ENCODE measurements at places on chromosomes 7 and 10.

DNA sequence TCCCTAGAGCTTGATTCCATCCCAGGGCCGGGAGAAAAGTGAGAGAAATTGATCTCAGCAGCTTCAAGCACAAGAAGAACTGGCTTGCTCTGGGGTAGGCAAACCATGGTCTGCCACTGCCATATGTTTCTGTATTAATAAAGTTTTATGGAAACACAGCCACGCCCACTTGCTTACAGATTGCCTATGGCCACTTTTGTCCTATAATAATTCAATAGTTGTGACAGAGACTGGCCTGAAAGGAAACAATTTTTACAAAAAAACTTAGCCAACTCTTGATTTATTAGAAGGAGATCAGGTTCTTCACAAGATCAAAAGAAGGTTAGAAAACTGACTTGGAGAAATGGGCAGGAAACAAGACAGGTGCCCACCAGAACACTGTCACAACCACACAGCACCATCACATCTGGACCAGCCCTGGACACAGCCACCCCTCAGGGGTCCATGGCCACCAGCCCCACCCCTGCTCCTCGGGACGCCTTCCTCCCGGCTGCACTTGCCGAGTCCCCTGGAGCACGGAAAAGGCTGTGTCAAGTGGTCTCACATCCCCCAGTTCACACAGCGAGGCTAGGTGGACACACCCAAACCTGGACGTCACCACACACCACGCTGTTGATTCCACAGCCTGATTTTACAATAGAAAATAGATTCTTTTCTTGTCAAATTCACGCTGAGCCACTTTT lies 85.4 kb downstream of the PTPRN2 start:
- DNase-seq: no peak

GRCh38 chr10:98332623-98333269 lies 64.8 kb upstream of the LOXL4 start:
- DNase-seq: no peak

DNA sequence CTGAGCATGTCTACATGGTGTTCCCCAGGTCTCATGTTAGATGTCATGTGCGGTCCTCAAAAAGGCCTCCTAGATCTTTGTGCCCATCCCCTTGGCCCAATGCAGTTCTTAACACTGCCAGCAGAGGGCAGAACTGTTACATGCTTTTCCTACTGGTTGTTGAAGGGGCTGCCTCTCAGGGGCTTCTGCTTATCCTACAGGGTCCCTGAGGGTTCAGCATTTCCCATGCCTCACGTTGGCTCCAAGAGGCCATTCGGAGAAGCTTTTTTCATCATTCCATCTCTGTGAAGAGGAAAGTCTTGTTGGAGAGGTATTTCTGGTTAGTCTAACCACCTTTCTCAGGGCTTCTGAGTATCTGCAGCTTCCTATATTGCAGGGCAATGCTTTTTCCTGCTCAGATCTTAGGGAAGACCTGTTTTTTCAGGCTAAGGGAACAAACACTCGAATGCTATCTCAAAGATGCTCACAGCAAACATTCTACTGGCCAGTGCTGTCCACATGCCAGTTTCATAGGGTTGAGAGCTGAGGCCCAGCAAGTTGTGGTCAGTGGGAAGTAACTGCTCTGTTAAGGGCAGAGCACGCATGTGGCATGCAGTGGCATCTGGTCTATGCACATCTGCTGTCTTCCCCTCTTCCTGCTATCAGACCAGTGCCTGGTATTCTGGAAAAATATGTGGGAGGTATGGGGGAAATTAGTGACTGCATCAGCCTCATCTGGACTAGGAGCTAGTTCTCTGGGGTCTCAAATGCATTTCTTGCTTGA lies 31.5 kb downstream of the MBL2 start:
- peak; percentile 56 for DNase-seq

DNA sequence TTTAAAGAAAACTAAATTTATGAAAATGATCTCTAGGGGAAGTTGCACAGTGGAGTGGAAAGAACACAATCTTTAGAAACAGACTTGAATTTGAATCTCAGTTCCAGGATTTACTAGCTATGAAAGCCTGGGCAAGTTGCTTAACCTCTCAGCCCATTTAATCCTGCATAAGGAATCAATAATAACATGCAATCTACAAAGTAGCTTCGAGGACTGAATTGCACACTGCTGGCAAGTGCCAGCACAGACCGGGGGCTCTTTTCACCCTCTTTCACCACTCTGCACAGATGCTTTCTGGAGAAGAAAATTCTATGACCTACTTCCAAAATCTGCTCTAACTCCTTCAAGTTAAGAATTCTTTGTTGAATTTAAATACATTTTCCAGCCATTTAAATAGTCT lies 63.4 kb upstream of the ANK3 start:
- DNase-seq: no peak

GRCh38 chr10:6348096-6348874 lies 145.6 kb downstream of the PFKFB3 start:
- peak; percentile 89 for DNase-seq

All from activated CD4-positive, alpha-beta T cell treated with anti-CD3 and anti-CD28 coated beads for 48 hours (primary cell).